Lung microvascular endothelial cell (primary cell): ENCODE measurements at places on chromosomes 2 and 18. TPM values are rescaled to one million over a fixed set of nuclear protein-coding genes. Genes with fewer than 3 reads are reported as not detected.

The CABLES1 gene
- total RNA-seq = 29.9 and 74.8 TPM in 2 replicates

The LHCGR gene
- not detected in 2 replicates for total RNA-seq

The TWIST2 gene
- 0.20 and 0.44 TPM in 2 replicates for total RNA-seq

The ARL4C gene
- total RNA-seq = 2.2 and 3.8 TPM in 2 replicates

The ARMC9 gene
- total RNA-seq = 3.5 and 4.2 TPM in 2 replicates

The CDCA7 gene
- total RNA-seq = 1.8 and 3.9 TPM in 2 replicates

The UPP2 gene
- total RNA-seq = not detected in 2 replicates

The SULT1C2 gene
- not detected in 2 replicates for total RNA-seq

The PRKAG3 gene
- total RNA-seq = not detected in 2 replicates

- DNase-seq = no peak
Observed at GRCh38 chr2:33322612-33323011, 153.8 kb upstream of the RASGRP3 start.

DNA sequence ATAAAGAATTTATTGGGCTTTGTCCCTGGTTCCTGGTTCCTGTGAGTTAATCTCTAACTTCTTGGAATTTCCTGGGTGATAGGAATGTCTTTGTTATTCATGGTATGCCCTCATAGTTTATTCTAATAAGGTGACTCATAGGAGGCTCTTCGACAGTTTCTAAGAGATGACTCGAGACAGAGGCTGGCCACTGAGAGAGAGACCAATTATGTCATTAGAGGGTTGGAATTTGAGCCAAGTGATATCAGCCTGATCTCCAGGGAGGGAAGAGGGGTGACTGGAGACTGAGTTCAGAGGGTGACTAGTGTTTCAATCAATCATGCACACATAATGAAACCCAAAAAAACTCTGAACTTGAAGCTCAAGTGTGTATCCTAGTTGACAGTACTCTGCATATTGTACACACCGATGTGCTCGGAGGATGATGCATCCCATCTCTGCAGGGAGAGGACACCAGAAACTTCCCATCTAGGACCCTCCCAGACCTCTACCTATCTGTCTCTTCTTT is 185.7 kb downstream of the MTCL1 start:
- DNase-seq = no peak

DNA sequence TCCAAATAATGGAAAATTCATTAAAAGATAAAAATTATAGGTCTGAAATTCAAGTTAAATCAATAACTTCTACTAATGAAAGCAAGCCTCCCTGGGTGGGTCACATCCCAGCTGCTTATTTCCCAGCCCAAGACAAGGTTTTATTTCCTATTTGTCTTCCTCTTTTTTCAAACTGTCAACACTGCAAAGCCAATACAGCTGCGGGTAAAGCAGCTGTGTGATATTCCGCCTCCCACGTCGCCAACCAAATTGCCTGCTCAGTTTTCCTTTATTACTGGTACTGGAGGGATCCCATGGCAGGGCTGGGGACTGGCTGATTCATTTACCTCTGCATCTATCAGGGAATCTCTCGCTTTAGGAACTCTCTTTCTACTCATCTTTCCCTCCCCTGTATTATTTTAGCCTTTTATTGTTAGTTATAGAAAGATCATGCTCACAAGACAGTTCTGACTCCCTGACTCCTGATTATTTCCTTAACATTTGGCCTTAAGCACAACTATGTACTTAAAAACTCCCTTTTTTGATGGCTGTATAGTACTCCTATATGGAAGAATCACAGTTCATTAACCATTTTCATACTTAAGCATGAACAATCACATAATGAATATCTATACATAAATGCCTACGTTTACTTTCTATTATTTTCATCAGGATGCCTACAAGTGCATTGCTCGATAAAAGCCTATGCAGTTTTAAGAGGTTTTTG is 253.1 kb downstream of the CDCA7 start:
- DNase-seq = no peak

- DNase-seq = no peak
Observed at GRCh38 chr2:6557737-6558136, 308.0 kb downstream of the CMPK2 start.

DNA sequence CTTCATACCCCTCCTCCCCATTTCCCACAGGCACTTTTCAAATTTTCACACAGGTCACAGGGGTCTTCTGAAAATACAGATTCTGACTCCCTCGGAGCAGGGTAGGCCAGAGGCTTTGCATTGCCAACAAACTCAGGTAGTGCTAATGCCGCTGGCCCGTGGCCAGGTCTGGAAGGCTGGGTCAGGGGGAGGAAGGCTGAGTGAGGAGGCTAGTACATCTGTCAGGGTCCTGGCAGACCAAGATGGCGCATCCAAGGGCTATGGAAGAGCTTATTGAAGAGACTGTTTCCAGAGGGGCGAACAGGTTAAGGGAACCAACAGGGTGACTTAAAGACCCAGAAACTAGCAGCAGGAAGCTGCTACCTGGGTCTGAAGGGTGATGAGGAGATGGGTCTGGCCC is 336.7 kb upstream of the ID2 start:
- DNase-seq = no peak

GRCh38 chr2:176658708-176659107 is 389.5 kb downstream of the MTX2 start:
- DNase-seq = no peak

DNA sequence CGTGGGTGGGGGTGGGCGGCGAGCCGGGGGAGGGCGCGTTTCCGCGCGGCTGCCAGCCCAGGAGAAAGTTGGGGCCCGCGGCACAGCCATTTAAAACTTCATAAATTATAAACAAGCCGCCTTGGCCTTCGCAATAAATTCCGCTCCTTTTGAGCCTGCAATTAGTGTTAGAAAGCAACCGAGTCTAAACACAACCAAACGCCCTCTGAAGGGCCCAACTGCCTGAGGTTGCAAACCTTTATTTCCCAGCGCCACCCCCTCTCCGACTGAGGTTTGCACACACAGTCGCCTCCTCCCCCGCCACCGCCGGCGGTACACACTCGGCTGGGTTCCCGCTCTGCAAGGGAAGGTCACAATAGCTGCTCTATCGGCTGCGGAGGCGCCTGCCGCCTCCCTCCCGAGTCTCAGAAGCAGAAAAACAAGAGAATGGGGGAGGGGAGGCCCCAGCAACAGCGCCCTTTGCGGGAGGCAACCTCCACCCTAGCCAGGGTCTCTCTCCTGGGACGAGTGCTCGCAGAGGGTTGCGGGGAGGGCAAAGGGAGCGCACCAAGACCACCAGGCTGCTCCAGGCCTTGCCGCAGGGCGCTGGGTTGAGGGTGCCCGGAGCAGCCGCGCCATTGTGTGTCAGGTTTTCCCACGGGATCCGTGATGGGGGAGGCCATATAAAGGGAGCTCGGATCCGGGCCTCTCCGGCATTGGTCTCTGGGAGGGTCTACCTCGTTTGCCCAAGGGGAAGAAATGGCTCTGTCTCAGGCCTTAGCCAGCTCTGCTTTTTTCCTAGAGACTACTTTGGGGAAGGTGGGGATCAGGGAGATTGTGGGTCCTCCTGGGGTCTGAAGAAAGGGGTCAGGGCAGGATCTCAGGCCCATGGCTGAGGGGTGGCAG is 13.4 kb upstream of the HOXD1 start:
- DNase-seq = no peak

GRCh38 chr18:79912409-79912991 is 39.0 kb downstream of the SLC66A2 start:
- DNase-seq = peak; percentile 77

DNA sequence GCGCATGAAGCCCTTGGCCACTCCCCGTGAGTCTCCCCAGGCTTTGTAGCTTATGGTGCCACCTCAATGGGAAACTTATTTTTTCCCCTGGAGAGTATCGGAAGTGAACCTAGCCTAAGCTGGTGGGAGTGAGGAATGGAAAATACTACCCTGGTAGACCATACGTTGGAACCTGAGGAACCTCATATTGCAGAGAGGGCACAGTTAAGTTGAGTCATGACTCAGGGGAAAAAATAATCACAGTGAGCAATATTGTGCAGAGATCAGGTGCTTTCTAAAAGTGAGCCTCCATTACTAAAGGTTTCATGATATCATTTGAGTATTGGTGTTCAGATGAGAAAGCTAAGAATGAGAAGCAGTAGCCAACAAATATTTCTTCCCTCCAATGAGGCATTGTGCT is 360.5 kb upstream of the NT5C1B start:
- DNase-seq = no peak

- DNase-seq = no peak
Observed at GRCh38 chr2:16049406-16049805, 109.1 kb downstream of the MYCN start.

DNA sequence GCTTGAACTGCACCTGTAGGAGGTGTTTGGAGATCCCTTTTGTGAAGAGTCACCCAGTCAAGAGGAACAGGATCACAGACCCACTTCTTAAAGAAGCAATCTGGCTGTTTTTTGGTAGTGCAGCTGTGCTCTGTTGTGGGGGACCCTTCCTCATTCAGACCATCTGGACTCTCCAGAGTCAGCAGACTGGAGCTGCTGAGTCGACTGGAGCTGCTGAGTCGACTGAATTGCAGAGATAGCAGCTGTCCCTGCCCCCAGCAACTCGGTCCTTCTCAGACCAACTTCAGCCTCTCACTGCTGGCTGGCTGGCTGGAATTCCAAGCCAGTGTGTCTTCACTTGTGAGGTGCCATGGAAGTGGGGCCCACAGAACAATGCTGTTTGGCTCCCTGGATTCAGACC is 56.8 kb downstream of the GTF3C3 start:
- DNase-seq = no peak

GRCh38 chr18:7272311-7273049 is 41.6 kb downstream of the LRRC30 start:
- DNase-seq = peak; percentile 93

GRCh38 chr2:24022975-24023575 is 13.2 kb downstream of the MFSD2B start:
- DNase-seq = no peak

GRCh38 chr2:29113891-29114321 is 1.3 kb upstream of the CLIP4 start:
- DNase-seq = no peak

DNA sequence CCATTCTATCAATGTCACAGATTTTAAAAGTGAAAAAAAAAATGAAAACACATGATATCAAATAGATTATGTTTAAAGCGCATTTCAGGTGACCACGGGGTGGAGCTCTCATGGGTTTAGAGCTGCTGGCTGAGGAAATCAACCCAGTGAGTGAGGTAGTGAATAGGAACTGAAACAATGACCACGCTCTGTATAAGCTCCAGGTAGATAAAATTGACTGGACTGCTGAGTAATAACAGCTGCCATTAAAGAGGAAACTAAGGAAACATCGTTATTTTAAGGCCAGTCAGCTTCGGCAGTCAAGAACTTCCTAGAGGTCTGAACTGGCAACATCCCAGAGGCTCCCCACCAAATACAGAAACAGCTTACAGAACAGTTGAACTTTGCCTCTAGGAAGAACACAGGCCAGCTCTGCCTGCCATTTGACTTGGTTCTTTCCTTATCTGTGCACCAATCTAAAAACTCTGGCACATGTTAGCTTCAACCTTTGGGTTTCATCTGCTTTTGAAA is 185.9 kb downstream of the PDE1A start:
- peak; percentile 62 for DNase-seq

GRCh38 chr2:157194097-157194688 is 63.3 kb upstream of the GALNT5 start:
- DNase-seq = peak; percentile 77

DNA sequence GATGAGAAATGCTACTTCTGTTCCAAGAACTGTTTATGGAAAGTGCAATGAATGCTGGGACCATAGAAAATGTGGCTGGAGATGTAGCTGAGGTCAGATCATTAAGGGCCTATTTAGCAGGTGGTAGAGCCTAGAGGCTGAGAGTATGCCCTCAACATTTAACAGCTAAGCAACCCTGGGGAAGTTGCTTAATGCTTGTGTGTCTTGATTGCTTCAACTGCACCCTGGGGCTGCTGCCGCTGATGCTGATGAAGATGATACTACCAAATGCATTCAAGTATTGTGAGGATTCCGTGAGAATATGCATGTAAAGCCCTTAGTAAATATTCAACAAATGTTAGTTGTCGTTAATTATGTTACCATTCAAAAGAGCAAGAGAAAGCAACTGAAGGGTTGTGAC is 273.2 kb downstream of the BCL11A start:
- DNase-seq = no peak

DNA sequence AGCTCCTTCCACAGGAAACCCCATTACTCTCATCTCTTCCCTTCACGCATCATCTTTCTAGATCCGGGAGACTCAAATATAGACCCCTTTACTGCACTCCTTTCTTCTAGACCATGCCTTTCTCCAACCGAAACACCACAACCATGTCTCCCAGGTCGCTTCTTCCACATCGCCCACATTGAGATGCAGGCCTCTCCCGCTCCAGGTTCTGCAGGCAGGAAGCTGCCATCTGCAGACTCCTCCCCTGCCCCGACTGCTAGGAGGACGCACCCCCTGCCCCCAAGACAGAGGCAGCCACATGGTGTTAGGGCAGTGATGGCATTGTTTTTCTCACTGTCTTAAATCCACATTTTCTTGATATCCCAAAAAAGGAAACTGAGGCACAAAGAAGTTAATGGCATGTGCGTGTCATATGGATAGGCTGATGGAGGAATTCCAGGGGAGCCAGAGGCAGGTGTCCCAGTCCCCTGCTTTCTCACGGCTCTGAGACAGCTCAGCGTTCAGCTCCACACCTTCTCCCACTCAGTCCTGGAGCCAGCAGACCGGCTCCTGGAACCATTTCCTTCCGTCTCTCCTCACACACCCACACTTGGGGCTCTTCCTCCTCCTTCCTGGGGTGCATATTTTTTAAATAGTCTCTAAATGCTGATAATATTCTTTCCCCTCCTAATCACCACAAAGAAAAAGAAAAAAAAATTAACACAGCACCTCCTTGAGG is 438.4 kb downstream of the EIPR1 start:
- DNase-seq = no peak

- no peak for DNase-seq
Observed at GRCh38 chr2:138066841-138067240, 102.6 kb downstream of the HNMT start.

- DNase-seq = no peak
Observed at GRCh38 chr18:49879271-49879580, 65.9 kb upstream of the ACAA2 start.

DNA sequence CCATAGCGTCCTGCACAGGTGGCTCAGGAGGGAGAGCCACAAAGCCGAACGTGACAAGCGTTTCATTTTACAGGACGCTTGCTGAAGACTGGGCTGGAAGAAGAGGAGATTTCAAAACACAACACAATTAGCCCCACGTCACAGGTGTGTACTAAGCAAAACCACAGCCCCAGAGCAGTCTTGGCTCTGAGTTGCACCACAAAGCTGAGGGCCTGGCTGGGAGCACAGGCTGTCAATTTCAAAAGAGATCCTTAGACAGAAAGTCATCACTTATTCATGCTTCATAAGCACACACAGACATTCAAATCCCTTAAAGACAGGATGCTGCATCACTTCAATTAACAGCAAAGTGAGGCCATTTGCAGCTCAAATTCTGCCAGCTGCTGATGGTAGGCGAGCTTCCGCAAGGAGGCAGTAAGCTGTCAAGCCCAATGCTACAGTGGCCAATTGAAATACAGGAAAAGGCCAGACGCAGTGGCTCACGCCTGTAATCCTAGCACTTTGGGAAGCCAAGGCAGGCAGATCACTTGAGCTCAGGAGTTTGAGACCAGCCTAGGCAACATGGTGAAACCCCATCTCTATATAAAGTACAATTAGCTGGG is 79.6 kb downstream of the SKA1 start:
- no peak for DNase-seq

DNA sequence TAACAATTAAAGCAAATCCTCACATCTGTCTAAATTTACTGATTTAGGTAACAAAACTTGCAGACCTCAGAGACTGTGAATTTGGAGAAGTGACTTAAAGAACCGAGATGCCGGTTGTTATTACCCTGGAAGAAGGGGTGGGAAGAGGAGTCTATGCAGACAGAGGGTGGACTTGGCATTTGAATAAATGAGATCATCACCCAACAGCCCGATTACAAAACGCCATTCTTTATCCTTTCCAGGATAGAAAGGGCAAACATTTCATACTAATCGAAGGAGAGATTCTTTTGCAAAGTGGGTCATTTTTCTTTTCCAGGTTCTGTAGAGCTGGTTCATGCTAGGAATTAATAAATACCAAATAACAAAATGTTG is 73.1 kb upstream of the TPO start:
- no peak for DNase-seq
